Colonic mucosa (tissue), 4 donors: ENCODE measurements at places on chromosomes 2 and 18. TPM values are rescaled to one million over a fixed set of nuclear protein-coding genes. Genes with fewer than 3 reads are reported as not detected.

The MRPL30 gene
- total RNA-seq = 25.9 TPM

The UNC50 gene
- 30.8 TPM for total RNA-seq

The MROH2A gene
- total RNA-seq = not detected

- H3K27ac ChIP-seq = no peak overlapping the region
- DNase-seq = no peak
- no peaks in the 10 kb centered on the region for H3K36me3 ChIP-seq
- no peak overlapping the region for H3K4me3 ChIP-seq
- no peaks in the 10 kb centered on the region for H3K27me3 ChIP-seq
- no peaks in the 10 kb centered on the region for H3K4me1 ChIP-seq
Measured at GRCh38 chr2:64267699-64268098, 123.5 kb upstream of the PELI1 start.

DNA sequence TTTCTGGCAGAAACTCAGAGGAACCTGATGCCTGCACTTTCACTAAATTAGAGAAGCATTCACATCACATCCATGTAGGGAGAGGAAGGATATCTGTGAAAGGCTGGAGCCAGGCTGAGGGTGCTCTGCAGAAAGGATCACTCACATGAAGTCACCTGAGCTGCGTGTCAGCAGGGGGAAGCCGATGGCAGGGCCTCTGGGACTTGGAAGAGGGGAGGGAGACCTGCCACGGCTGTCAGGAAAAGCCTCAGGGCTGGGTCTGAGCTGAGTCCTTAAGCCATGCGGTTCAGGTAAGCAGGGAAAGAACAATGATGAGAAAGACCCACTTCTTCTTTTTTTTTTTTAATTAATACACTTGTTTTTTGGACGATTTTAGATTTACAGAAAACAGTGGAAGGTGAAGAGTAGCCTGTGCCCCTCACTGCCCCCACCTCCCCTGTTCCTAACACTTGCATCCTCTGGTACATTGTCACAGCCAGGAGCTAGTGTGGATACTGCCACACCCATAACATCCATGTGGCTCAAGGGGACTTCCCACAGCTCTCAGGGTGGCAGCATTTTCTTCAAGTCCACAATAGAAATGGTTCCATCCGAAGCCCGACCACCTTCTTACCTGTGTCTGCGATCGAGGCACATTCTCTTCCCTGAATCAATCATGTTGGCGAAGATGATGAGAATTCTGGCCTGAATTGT lies 156.5 kb upstream of the TPO start:
- H3K4me1 ChIP-seq = no peaks in the 10 kb centered on the region
- DNase-seq = no peak
- H3K4me3 ChIP-seq = no peak overlapping the region
- H3K36me3 ChIP-seq = no peaks in the 10 kb centered on the region

The ALPG gene
- total RNA-seq = 1.7 TPM

The SCYGR4 gene
- total RNA-seq = not detected

- H3K27ac ChIP-seq = no peak overlapping the region
- no peak for DNase-seq
- H3K27me3 ChIP-seq = no peaks in the 10 kb centered on the region
- no peak overlapping the region for H3K4me3 ChIP-seq
- H3K4me1 ChIP-seq = no peaks in the 10 kb centered on the region
- H3K36me3 ChIP-seq = no peaks in the 10 kb centered on the region
Measured at GRCh38 chr18:25826823-25827222, 263.6 kb downstream of the SS18 start.

The IL18R1 gene
- 3.0 TPM for total RNA-seq

DNA sequence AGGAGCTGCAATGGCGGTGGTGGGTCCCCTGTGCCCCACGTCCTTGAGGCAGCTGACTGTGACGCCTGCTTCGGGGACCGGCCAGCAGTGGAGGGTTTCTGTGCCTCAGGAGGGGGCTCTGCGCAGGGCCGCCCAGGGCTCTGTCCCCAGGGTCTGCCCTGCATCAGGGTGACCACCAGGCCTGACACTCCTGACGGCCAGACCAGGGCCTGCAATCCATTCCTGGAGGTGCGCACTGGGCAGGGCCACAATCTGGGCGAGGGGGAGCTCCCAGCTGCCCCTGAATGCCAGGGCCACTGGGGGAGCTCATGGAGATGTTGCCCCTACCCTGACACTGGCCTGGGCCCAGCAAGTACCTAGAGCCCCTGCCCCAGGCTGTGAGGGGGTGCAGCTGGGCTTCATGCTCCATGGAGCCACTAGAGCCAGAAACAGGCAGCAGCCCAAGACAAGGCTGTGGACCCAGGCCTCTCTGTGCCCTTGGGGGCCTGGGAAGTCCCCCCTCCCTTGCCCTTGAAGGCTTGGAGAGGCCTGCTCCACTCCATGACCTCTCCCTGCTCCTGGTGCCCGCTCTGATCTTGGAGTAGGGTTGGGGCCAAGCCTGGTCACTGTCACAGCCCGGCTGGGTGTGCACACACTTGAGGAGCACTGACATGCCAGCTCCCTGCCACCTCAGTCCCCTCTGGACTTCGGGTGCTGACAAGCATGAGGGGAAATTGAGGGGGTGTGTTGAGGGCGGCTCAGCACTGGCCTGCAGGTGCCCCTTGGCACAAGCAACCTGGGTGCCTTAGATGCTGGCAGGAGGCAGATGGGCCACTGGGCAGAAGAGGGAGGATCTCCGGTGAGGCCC lies 55.9 kb downstream of the LDAH start:
- H3K4me3 ChIP-seq = no peak overlapping the region
- no peaks in the 10 kb centered on the region for H3K36me3 ChIP-seq
- no peak overlapping the region for H3K27ac ChIP-seq
- DNase-seq = no peak
